Jurkat, Clone E6-1 (cell line): ENCODE measurements at places on chromosomes 5 and 9.

DNA sequence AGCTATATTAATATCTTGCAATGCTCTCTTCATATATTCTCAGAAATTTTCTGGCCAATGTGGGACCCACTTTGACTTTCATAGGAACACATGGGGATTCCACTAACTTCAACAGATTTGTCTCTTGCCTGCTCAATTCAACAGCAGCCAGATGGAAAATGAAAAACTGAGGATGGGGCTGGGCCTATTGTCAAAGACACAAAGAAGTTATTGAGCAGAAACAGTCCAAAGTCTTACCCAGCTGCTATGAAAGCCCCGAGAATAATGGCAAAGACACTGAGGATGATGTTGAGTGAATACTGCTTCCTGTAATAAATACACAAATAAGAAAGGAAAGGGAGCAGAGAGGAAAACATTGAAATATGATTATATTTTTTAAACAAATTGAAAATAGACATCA, 32.6 kb downstream of the SLC35D2 start:
- no peak for DNase-seq

- no peak for DNase-seq
These were observed 23.3 kb downstream of the TNFSF15 start for GRCh38 chr9:114782586-114782985.

DNA sequence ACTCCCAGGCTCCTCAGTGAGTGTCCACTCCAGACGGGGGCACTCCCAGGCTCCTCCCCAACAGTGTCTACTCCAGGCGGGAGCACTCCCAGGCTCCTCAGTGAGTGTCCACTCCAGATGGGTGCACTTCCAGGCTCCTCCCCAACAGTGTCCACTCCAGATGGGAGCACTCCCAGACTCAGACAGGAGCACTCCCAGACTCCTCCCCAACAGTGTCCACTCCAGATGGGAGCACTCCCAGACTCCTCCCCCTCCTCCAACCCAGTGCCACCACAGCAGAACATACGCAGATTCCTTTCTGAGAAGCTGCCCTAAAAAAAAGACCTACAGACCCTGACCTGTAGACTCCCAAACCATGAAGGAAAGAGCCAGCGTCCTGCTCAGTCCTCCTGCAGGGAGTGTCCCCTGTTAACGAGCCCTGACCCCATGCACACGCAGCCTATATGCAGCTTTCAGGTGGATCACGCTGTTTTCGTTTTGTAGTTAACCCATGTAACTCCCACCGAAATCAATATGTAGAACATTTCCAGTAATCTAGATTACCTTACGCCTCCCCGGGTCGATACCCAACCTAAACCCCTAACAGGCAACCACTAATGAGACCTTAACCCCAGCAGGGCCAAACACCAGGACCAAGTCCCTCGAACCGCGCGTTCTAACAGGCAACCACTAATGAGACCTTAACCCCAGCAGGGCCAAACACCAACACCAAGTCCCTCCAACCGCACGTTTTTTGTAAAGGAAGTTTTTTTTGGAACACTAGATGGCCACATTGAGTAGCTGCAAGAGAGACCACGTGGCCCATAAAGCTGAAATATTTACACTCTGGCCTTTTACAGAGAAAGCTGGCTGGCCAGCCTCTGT, 15.7 kb downstream of the PNPLA7 start:
- DNase-seq = peak; percentile 44

- no peak for DNase-seq
These were observed 2.9 kb upstream of the VDAC1 start for GRCh38 chr5:134007581-134008265.

GRCh38 chr5:41924526-41924871, 582 bp upstream of the FBXO4 start:
- DNase-seq = no peak
